ENCODE measurements at places on chromosomes 6 and 20. TPM values are rescaled to one million over a fixed set of nuclear protein-coding genes. Genes with fewer than 3 reads are reported as not detected.

DNA sequence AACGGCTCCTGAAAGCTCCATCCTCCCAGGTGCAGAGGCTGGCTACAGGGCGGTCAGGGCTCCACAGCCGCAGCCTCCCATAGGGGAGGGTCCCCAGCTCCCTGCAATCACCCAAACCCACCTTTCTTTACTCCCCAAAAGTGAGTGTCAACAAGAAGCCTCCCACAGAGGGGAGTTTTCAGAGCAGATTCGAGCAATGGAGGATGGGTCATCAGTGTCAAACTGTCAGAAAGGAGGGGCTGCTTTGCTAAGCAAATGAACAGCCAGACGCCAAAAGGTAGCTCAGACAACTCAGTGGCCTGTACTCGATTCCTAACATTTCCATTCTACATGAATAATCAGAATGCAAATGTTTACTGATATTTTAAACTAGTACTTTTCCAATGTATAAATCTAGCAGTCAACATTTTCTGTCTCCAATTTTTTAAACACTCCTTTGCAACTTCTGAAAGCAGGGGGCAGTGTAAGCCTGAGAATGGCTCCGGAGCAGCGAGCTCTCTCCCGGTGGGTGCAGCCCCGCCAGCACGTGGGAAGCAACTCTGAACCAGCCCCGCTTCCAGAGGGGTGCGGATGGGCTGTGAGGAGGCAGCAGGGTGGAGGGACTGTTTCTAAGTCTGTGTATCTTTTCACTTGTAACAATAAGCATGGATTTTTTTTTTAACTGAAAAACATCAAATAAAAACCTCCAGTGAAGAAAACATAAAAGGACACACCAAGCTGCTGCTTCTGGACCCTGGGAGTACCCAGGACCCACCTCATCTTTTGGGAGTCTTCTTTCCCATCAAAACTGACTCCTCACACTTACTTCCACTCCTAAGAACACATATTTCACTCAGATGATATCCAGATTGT is 54.9 kb downstream of the TAF4 start:
- H3K27me3 ChIP-seq = no peaks in the 10 kb centered on the region
- H3K4me1 ChIP-seq = peaks cover 5% of the 10 kb centered on the region
- no peak overlapping the region for H3K4me3 ChIP-seq
- H3K36me3 ChIP-seq = no peaks in the 10 kb centered on the region
- DNase-seq = no peak

- H3K36me3 ChIP-seq = no peaks in the 10 kb centered on the region
- DNase-seq = no peak
- peaks cover 26% of the 10 kb centered on the region for H3K4me1 ChIP-seq
- H3K4me3 ChIP-seq = no peak overlapping the region
- H3K27me3 ChIP-seq = no peaks in the 10 kb centered on the region
Observed at GRCh38 chr6:6711832-6712448, 123.4 kb downstream of the LY86 start.

- H3K27me3 ChIP-seq = no peaks in the 10 kb centered on the region
- no peaks in the 10 kb centered on the region for H3K36me3 ChIP-seq
Observed at GRCh38 chr6:32472781-32473375, 33.2 kb downstream of the HLA-DRA start.

- H3K27me3 ChIP-seq = no peaks in the 10 kb centered on the region
Observed at GRCh38 chr6:136533487-136533886, 16.7 kb downstream of the MAP7 start.

DNA sequence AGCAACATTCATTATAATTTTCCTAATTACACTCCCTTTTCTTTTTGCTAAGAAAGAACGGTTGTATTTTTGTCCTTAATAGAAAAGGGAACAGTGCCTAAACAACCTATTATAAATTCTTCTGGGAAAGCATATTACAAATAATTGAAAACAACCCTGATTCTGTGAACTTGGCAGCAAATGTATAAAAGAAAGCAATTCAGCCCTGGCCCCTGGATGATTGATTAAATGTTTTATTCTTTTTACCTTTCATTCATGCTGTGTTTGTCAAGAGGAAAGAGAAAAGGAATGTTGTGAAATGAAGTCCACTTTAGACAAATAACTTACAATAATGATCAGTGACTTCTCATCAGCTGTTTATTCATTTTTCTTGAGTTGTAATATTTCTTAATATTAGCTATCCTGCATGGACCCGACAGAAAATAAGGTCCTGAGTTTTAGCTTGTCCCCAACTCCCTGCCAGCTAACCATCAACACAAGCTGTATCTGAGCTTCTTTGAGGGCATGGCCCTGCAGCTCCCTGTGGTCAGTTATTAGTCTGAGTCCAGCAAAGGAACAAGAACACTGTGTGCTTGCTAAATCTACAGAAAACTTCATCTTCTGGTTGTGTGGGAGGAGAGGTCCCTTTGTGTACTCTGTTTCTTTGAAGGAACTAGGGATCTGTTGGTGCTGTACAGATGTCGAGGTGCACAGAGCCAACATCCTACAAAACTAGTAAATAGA is 248.2 kb downstream of the LAMA2 start:
- DNase-seq = no peak
- H3K27me3 ChIP-seq = no peaks in the 10 kb centered on the region
- H3K36me3 ChIP-seq = no peaks in the 10 kb centered on the region
- peaks cover 23% of the 10 kb centered on the region for H3K4me1 ChIP-seq
- peak overlapping the region; percentile 34 for H3K27ac ChIP-seq

- no peaks in the 10 kb centered on the region for H3K27me3 ChIP-seq
- no peak overlapping the region for H3K27ac ChIP-seq
- H3K4me1 ChIP-seq = no peaks in the 10 kb centered on the region
- DNase-seq = no peak
- no peak overlapping the region for H3K4me3 ChIP-seq
Observed at GRCh38 chr20:60338556-60338955, 380.3 kb downstream of the CDH26 start.

- no peaks in the 10 kb centered on the region for H3K36me3 ChIP-seq
- H3K4me1 ChIP-seq = no peaks in the 10 kb centered on the region
- no peak for DNase-seq
- no peak overlapping the region for H3K4me3 ChIP-seq
- no peaks in the 10 kb centered on the region for H3K27me3 ChIP-seq
- no peak overlapping the region for H3K27ac ChIP-seq
Observed at GRCh38 chr6:2652611-2653010, 98.1 kb downstream of the MYLK4 start.

DNA sequence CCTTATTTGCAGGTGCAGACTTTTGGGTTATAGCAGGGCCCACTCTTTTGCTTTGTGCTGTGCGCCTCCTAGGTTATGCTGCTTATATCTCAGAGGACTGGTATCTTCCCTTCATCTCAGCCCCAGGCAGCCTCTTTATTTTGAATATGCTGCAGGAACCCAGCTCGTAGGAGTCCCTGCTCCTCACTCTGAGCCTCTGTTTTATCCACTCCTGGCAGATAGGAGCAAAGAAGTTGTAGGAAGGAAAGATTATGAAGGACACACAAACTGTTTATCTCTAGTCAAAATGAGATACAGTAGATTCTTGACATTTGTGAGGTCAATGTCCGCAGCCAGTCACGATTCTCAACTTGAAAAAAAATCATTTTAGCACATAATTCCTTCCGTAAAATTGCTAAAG is 15.6 kb downstream of the L3MBTL3 start:
- H3K4me3 ChIP-seq = no peak overlapping the region
- H3K27me3 ChIP-seq = no peaks in the 10 kb centered on the region
- peak overlapping the region; percentile 46 for H3K27ac ChIP-seq

GRCh38 chr6:8881663-8882062 is 446.3 kb upstream of the SLC35B3 start:
- no peak for DNase-seq
- H3K4me3 ChIP-seq = no peak overlapping the region
- H3K36me3 ChIP-seq = no peaks in the 10 kb centered on the region
- no peak overlapping the region for H3K27ac ChIP-seq
- no peaks in the 10 kb centered on the region for H3K4me1 ChIP-seq

GRCh38 chr6:113909224-113909856 is 52.2 kb downstream of the MARCKS start:
- no peak overlapping the region for H3K4me3 ChIP-seq
- no peaks in the 10 kb centered on the region for H3K27me3 ChIP-seq
- no peaks in the 10 kb centered on the region for H3K36me3 ChIP-seq
- no peak overlapping the region for H3K27ac ChIP-seq

DNA sequence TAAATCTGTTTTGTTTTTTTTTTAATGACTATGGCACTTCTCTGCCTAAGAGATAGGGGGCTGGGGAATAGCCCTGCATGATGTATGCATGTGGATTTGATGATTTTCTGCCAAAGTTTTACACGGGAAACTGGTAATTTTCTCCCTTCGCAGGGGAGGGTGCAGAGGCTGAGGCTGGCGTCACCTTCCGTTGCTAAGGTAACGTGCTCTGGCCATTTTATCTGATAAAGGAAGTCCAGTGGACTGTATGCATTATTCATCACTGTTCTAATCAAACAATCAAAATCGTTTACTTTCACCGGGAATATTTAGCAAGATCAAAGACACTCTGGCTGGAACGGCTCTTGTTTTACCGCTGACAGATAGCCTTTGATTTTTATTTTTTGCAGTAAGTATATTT is 789 bp downstream of the PHACTR1 start:
- no peak overlapping the region for H3K27ac ChIP-seq
- no peaks in the 10 kb centered on the region for H3K27me3 ChIP-seq
- no peak for DNase-seq
- no peaks in the 10 kb centered on the region for H3K36me3 ChIP-seq

DNA sequence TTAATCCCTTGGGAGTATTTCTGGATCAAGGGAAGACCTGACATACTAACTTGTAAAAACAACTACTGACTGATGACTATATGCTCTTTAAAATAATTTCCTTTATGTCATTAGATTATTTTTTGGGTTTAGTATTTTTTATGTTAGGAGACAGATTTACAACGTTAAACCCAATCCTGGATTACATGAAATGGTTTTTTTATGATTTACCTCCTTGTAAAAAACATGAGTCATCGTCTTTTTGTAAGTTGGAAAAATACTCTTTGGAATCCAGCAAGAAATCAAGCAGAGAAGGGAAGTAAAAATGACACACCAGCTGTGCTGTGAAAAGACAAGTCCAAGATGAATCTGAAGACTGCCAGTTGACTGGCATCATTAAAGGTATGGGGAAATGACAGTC is 6.7 kb downstream of the STK4 start:
- H3K27ac ChIP-seq = peak overlapping the region; percentile 11
- DNase-seq = no peak
- no peaks in the 10 kb centered on the region for H3K27me3 ChIP-seq
- H3K36me3 ChIP-seq = peaks cover 16% of the 10 kb centered on the region

GRCh38 chr6:33962246-33963027 is 158.6 kb upstream of the MLN start:
- no peak overlapping the region for H3K4me3 ChIP-seq
- H3K36me3 ChIP-seq = no peaks in the 10 kb centered on the region
- H3K4me1 ChIP-seq = peaks cover 12% of the 10 kb centered on the region
- no peaks in the 10 kb centered on the region for H3K27me3 ChIP-seq
- H3K27ac ChIP-seq = no peak overlapping the region

GRCh38 chr6:105211831-105212230 is 32.0 kb upstream of the POPDC3 start:
- H3K36me3 ChIP-seq = no peaks in the 10 kb centered on the region
- no peaks in the 10 kb centered on the region for H3K27me3 ChIP-seq
- H3K27ac ChIP-seq = no peak overlapping the region
- no peak for DNase-seq

- DNase-seq = no peak
- H3K27me3 ChIP-seq = no peaks in the 10 kb centered on the region
- H3K36me3 ChIP-seq = no peaks in the 10 kb centered on the region
- H3K4me1 ChIP-seq = no peaks in the 10 kb centered on the region
Observed at GRCh38 chr6:12356983-12357972, 67.1 kb downstream of the EDN1 start.

DNA sequence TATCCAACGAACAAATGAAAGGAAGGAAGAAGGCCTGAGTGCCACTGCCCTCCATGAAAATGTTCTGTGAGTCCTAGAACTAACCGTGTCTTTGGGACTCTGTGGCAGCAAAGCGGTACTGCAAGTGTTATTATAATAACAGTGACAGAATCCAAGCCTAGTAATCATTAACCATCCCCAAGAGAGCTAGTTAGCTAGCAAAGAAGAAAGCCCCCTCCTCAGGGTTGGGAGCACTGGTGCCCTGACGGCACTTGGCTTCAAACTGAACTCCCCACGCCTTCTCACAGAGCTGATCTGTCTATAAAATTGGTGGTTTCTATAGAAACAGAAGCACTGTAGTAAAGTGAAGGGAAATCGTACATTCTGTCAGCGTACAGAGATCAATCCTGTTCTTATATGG is 239.8 kb downstream of the PTPRT start:
- H3K4me3 ChIP-seq = no peak overlapping the region
- H3K27ac ChIP-seq = no peak overlapping the region
- H3K36me3 ChIP-seq = no peaks in the 10 kb centered on the region
- H3K4me1 ChIP-seq = no peaks in the 10 kb centered on the region

DNA sequence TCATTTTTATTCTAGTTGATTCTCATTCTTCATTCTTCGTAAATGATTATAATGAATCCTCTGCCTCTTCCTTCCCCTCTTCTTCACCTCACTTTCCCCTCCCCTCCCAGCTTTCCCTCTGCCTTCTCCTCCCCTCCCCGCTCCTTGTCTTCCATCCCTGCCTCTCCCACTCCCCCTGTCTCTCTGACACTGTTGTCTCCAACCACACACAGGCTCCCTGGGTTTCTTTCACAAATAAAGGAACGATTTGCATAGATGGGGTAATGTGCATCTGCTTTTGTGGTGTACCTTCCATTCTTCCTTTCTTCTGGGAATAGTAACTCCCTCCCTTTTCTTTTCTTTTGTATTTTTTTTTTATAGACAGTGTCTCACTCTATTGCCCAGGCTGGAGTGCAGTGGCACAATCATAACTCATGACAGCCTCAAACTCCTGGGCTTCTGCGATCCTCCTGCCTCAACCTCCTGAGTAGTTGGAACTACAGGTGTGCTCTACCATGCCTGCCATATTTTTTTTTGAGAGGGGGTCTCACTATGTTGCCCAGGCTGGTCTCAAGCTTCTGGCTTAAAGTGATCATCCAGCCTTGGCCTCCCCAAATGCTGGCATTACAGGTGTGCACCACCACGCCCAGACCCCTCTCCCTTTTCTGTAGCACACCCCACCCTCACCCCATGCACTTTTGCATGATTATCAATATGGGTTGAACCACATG is 318.6 kb downstream of the PRKN start:
- no peaks in the 10 kb centered on the region for H3K4me1 ChIP-seq
- H3K36me3 ChIP-seq = no peaks in the 10 kb centered on the region
- H3K27me3 ChIP-seq = no peaks in the 10 kb centered on the region

GRCh38 chr6:15368873-15369272 is 123.0 kb downstream of the JARID2 start:
- no peak for DNase-seq
- H3K4me1 ChIP-seq = peaks cover 64% of the 10 kb centered on the region
- no peaks in the 10 kb centered on the region for H3K36me3 ChIP-seq
- no peak overlapping the region for H3K27ac ChIP-seq

The LY6G6C gene
- not detected for total RNA-seq

The CRISP3 gene
- 19.2 TPM for total RNA-seq

The HLA-DRB5 gene
- total RNA-seq = 4.7 TPM

The MCHR2 gene
- not detected for total RNA-seq

The SLC22A16 gene
- not detected for total RNA-seq

The CNKSR3 gene
- 7.4 TPM for total RNA-seq

The PNLDC1 gene
- not detected for total RNA-seq
